Gastroesophageal sphincter (tissue), 4 donors: ENCODE measurements at places on chromosomes 1 and 21.

- no peak for ATAC-seq
Observed at GRCh38 chr1:19006837-19007271, 50.4 kb upstream of the IFFO2 start.

- ATAC-seq, result peak; percentile 35
Observed at GRCh38 chr21:44880405-44881197, 7.1 kb upstream of the PTTG1IP start.

DNA sequence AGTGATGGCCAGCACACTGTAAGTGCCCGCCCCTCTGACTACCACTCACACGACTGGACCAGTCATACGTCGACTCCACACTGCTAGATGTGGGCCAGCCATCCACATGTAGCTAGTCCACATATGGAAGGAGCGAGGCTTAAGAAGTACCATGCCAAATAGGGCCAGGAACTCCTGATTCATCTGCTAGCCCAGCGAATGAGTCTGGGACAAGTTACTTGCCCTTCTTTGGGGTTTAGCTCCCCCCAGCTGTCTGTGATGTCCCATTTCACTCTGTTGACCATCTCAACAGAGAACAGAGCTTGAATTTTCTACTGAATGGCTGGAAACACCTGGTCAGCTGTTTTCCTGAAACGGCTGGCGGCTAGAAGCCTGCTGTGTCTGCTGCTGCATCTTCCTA, 5.8 kb downstream of the CSRP1 start:
- ATAC-seq, result peak; percentile 34

- ATAC-seq, result peak; percentile 51
Observed at GRCh38 chr1:17553975-17554700, 14.6 kb downstream of the ARHGEF10L start.

DNA sequence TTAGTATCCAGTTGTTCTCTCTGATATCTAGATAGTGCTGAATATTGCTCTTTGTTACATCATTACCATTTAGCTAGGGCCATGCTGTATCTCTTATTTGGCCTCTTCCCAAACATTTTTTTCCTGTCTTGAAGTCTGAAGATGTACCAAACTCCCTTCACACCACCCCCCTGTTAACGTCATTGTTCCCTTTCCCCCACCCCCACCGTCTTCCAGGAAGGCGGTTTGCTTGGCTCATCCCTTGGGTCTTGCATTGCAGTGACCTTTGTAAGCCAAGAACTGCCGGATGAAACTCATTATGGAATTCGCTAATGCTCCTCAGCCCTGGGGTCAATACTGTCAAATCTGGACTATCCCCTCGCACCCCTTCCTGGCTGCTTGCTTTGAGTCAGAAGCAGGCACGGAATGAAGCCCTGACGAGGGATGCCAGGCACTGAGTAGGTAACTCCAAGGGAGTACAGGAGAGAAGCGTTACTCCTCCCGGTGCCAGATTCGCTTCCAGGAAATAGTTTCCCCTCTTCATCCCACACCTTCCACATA, 283.1 kb downstream of the TM2D1 start:
- ATAC-seq, result peak; percentile 60
